ENCODE measurements at places on chromosomes 13 and 19.
A peak's percentile ranks its signal among the peaks of the same experiment; 100 is the strongest.

DNA sequence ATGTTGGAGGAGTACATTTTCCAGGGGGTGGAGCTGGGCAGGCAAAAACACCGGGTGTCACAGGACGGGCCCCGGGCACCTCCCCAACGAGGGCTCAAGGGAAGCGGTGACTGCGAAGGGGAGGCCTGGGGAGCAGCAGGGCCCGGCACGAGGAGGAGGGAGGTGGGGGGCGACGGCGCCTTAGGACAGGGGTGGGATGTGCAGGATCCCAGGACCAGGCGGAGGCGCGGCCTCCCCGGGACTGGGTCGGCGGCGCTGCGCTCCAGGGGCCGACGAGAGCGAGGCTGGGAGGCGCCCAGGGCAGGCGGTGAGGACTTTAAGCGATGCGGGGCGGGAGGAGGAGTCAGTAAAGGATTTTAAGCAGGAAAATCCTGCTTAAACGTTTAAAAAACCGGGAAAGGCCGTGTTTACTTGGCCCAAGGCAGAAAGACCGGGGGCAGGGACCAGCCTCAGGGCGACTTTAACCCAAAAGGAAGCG is 427 bp downstream of the ZNF160 start:
- peak; percentile 45 for DNase-seq

DNA sequence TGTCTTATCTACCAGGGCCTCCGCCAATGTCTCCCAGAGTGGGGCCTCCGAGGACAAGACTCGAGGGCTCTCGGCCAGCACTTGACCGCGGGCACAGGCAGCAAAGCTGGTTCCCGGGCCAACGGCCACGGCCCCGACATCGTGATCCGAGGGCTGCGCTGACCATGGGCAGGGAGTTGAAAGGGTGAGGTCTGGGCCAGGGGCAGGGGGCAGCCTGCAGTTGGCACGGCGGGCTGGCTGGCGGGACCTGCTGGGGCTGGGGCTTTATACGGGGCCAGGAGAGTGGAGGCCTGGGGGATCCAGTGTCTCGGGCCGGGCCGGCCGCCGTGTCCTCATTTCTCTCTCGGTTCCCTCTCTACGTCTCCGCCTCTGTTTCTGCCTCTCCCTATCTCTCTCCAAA is 9.8 kb upstream of the LINGO3 start:
- no peak for DNase-seq

GRCh38 chr13:46170687-46171086 is 11.3 kb downstream of the LCP1 start:
- no peak for DNase-seq

GRCh38 chr13:112726016-112726767 is 36.4 kb downstream of the ATP11A start:
- DNase-seq = no peak

GRCh38 chr19:1970806-1971502 is 30.0 kb downstream of the CSNK1G2 start:
- no peak for DNase-seq

GRCh38 chr19:51029718-51030117 is 3.3 kb upstream of the KLK11 start:
- DNase-seq = no peak
